ENCODE measurements at places on chromosomes 6 and 20.

DNA sequence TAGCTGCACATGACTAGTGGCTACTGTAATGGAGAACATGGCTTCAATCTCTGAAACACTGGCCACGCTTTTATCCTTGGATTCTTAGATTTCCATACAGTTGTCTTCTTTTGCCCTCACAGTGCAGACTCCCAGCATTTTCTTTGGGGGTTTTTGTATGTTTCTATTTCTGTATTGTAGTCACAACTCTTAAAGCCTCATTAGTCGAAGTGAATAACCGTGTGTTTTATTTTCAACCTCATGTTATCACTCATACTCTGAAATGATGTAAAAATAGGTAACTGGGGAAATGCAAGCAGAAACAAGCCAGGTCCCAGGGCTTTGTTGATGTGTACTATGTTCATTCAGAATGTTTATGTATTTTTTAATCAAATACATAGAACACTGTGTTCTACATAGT lies 162.9 kb downstream of the JARID2 start:
- no peak for DNase-seq

GRCh38 chr6:1615151-1615852 lies 5.6 kb downstream of the FOXC1 start:
- DNase-seq = no peak

DNA sequence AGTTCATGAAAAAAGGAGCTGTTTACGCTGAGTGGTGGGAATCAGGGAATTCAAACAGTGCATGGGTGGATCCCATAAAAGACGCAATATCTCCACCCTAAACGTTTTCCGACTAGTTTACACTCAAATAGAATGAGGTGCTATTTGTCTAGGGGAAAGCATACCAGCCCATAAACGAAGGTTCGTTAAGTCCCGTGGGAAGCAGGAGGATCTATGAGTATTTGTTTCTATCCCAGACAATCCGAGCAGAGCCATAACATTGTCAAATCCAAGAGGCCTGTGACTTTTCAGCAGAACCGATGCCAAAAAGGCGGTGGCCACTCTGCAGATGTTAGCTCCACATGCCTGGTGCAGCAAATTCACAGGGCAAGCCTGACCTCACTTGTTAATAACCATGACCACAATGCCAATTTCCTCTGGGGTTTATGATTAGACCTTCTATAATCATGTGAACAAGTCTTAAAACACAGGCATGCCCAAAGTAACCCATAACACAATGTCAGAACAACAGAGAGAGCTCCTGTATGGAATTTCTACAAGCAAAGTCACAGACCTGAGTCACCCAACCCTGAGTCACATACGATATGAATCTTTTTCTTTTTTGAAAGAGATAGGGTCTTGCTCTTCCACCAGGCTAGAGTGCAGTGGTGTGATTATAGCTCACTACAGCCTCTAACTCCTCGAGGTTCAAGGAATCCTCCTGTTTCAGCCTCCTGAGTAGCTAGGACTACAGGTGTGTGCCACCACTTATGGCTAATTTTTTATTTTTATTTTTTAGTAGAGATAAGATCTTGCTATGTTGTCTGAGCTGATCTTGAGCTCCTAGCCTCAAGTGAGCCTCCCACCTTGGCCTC lies 123.3 kb downstream of the KIF13A start:
- DNase-seq = no peak

DNA sequence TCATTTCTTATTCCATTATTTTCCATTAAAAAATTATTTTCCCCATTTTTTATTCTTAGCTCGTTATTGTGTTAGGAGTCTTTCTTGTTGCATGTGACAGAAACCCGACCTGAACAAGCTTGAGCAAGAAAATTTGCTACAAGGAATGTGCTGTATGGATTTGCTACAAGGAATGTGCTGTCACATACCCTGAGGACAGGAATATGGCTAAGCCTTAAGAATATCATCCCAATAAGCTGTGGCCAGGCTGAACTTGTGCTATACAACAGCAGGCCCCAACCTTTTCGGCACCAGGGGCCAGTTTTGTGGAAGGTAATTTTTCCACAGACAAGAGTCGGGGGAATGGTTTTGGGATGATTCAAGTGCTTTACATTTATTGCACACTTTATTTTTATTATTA lies 114.0 kb downstream of the TRMT11 start:
- DNase-seq = no peak

GRCh38 chr6:52013035-52013434 lies 74.4 kb downstream of the PKHD1 start:
- no peak for DNase-seq

DNA sequence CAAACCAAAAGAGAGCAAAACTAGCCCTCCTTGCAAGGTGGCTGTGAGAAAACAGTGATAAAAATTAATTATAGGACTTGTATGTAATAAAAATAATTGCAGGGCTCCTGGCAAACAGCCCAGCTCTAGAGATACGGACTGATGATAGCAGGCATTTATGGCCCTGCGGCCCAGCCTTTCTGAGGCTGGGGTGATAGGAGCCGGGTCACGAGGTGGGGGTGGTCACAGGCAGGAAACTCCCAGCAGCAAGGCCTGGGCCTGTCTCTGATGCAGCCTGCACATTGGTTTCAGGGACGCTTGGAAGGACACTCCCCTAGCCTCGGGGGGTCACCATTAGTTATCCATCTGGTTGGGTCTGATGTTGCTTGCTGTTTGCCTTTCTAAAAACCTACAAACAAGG lies 18.7 kb upstream of the TTPAL start:
- DNase-seq = no peak

- no peak for DNase-seq
These were observed 1.2 kb upstream of the SYNJ2 start for GRCh38 chr6:157980288-157981131.

DNA sequence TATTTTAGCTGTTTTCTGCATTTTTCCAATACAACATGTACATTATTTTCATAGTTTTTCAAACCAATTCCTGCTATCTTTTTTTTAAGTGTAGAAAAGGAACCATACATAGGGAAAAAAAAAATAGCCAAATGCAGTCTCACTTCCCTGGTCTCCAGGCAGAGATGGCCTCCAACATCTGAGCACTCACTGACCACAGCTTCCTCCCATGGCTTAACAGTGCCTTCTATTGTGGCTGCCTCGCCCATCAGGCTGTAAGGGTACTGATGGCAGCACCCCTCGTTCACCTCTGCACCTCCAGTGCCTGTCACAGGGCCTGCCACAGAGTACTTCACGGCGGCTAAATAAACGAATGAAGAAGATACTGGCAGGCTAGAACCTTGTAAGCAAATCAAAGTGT lies 591.1 kb downstream of the PTPRT start:
- no peak for DNase-seq

GRCh38 chr20:64098471-64099013 lies 8.8 kb downstream of the NPBWR2 start:
- no peak for DNase-seq
